ENCODE measurements at places on chromosomes 2 and 18. TPM values are rescaled to one million over a fixed set of nuclear protein-coding genes. Genes with fewer than 3 reads are reported as not detected.
A peak's percentile ranks its signal among the peaks of the same experiment; 100 is the strongest.

- H3K4me3 ChIP-seq: no peak overlapping the region
- peaks cover 16% of the 10 kb centered on the region for H3K4me1 ChIP-seq
- H3K36me3 ChIP-seq: peaks cover 5% of the 10 kb centered on the region
- no peak overlapping the region for H3K27ac ChIP-seq
- DNase-seq: no peak
These were observed 858 bp downstream of the POLR1B start for GRCh38 chr2:112542984-112543661.

GRCh38 chr2:57278451-57278850 lies 768.2 kb upstream of the VRK2 start:
- no peaks in the 10 kb centered on the region for H3K36me3 ChIP-seq
- H3K27ac ChIP-seq: no peak overlapping the region
- no peak for DNase-seq
- no peaks in the 10 kb centered on the region for H3K4me1 ChIP-seq

- H3K27me3 ChIP-seq: no peaks in the 10 kb centered on the region
- no peak overlapping the region for H3K4me3 ChIP-seq
- no peaks in the 10 kb centered on the region for H3K36me3 ChIP-seq
- no peak overlapping the region for H3K27ac ChIP-seq
- no peaks in the 10 kb centered on the region for H3K4me1 ChIP-seq
These were observed 290.8 kb upstream of the CXCR4 start for GRCh38 chr2:136408795-136409194.

DNA sequence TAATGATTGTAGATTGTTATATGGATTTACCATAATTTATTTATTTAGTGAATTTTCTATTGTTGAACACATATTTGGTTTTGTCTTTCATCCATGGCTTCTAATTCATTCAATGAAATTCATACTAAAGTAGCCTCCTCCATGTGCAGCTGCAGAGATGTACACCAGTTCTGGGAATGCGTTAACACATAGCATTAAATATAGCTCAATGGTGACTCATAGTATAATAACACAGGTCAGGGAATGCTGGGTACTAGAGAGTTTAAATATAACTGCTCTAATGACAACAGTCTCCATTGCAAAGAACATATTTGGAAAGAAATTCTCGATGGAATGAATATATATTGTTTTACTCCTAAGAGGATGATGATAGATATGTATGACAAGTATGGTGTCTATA lies 1190.2 kb upstream of the NRXN1 start:
- no peaks in the 10 kb centered on the region for H3K36me3 ChIP-seq
- peak; percentile 44 for DNase-seq
- no peak overlapping the region for H3K27ac ChIP-seq
- peaks cover 13% of the 10 kb centered on the region for H3K4me1 ChIP-seq

- no peak overlapping the region for H3K27ac ChIP-seq
- H3K27me3 ChIP-seq: no peaks in the 10 kb centered on the region
- no peak overlapping the region for H3K4me3 ChIP-seq
- no peak for DNase-seq
These were observed 75.1 kb upstream of the NT5C1B start for GRCh38 chr2:18664421-18664820.

GRCh38 chr2:138201286-138201685 lies 237.0 kb downstream of the HNMT start:
- no peak overlapping the region for H3K27ac ChIP-seq
- no peak overlapping the region for H3K4me3 ChIP-seq
- no peaks in the 10 kb centered on the region for H3K36me3 ChIP-seq
- H3K27me3 ChIP-seq: peaks cover 2% of the 10 kb centered on the region
- DNase-seq: no peak

The SPP2 gene
- total RNA-seq: not detected

The KRTCAP3 gene
- 0.60 TPM for total RNA-seq

The NCKAP1 gene
- 126 TPM for total RNA-seq

The UGT1A4 gene
- total RNA-seq: not detected
